Vagina (tissue), 2 donors: ENCODE measurements at places on chromosomes 13 and 19.

DNA sequence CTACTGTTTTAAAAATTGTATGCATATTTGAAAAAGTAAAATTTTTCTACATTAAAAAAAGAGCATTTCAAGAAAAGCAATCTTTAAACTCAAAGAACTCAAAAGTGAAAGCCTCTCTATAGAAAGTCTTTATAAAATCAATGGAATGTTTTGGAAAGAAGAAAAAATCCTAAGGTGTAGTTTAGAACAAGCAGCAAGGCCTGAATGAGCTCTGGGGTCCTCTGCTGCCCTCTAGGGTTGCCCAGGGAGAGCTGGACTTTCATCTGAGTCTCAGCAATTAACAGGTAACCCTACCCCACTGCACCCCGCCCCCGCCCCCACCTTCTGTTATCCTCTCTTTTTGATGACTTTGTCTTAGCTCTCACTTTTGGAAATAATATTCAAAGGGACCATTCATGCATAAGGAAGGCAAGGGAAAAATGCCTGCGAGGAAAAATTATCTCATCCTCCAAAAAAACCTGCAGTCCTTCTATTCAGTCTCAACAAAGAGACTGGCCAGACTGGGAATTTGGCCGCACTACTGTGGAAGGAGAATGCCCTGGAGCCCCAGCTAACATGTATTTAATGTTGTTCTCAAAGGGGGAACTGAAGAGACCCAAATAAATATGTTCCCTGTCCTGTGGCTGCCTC lies 24.1 kb downstream of the SLC25A30 start:
- no peak for DNase-seq

- DNase-seq, result no peak
Observed at GRCh38 chr13:38348861-38349389, 726 bp upstream of the UFM1 start.

- DNase-seq, result no peak
Observed at GRCh38 chr19:5642204-5642603, 19.3 kb downstream of the SAFB start.

GRCh38 chr19:31570718-31571117 lies 221.5 kb upstream of the TSHZ3 start:
- no peak for DNase-seq

DNA sequence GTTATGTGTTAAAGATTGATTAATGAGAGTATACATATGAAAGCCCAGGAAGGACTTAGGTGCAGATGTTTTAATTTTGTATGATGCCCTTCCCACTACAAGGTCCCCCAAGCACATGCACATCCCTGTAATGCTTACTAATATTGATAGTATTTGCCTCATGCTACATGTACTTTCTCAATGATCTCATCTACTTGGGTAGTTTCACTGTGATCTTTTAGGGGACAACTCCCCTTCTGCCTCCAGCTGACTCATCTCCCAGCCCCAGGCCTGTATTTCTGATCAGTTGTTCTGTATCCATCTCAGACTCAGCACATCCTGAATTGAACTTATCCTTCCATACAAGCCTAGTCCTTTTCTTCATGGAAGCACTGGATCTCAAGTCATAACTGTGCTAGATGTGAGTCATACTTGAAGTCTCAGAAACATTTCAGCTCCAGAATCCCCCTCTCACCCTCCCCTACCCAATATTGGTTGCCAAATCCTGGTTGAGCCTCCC lies 49.4 kb upstream of the INTS6 start:
- no peak for DNase-seq

- DNase-seq, result no peak
Observed at GRCh38 chr13:23789576-23790346, 99.4 kb downstream of the MIPEP start.

- no peak for DNase-seq
Observed at GRCh38 chr19:18883526-18884304, 12.2 kb downstream of the CERS1 start.

DNA sequence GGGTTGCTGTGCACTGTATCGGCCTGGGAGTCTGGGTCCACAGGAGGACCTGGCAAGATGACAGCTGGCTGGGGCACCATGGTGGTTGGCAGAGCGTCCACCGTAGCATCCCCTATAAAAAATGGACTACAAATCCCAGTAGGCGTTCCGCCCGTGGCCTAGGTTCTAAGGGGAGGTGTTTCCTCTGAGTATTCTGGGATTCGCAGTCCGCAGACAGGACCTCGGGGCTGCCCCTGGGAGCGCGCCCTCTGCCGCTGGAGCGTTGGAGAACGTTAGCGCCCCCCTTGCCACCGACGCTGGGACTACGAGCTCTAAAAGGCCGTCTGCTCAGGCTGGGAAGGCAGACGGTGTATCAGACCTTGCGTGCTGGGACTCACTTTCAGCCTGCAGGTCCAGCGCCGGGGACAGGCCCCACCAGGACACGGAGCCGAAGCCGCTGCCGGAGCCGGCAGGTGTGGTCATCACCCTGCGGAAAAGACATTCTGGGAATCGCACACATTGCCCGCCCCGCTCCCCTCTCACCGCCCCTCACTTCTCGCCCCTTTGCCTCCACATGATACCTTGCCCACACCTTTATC lies 372 bp downstream of the DNAAF3 start:
- DNase-seq, result no peak

- no peak for DNase-seq
Observed at GRCh38 chr19:3931041-3931440, 1.8 kb upstream of the NMRK2 start.

GRCh38 chr13:45936621-45937020 lies 85.1 kb upstream of the SIAH3 start:
- no peak for DNase-seq

DNA sequence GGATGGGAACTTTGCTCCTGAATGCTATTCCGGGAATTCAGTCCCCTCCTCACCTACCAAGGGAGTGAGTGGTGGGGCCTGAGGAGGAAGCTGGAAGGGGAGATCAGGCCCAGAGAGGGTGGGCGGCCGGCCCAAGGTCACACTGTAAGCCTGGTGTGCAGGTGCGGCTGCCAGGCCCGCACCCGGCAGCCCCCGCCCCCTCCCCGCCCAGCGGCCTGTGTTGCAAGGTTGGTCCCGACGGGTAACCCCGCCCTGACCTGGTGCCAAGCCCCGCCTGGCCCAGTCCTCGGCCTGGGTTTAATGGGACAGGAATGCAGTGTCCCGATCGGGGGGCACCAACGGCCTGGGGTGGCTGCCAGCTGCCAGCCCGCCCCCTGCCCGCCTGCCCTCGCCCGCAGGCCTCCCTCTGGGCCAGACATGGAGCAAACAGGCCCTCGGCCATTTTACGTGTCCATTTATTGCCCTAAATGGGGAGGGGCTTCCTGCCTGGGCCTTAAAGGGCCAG lies 5.5 kb downstream of the ZBTB7A start:
- DNase-seq, result no peak

DNA sequence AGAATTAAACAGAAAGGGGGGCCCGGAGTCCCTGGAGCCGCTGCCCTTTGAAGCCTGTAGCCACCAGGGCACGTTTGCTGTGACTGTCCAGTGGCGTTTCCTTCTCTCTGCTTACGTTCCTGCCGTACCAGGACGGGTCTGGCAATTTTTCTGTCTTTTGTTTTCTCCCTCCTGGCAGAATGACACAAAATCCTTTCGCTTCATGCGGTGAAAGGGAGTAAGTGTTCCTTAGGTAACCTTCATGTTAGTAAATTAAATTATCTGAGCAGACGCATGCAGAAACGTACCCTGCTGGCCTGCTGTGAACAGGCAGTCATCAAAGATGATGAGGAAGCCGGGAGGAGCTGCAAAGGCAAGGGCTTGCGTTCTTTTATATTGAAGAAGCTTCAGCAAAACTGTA lies 299.3 kb upstream of the ARGLU1 start:
- DNase-seq, result no peak

GRCh38 chr19:6227936-6228325 lies 51.8 kb downstream of the MLLT1 start:
- DNase-seq, result no peak

DNA sequence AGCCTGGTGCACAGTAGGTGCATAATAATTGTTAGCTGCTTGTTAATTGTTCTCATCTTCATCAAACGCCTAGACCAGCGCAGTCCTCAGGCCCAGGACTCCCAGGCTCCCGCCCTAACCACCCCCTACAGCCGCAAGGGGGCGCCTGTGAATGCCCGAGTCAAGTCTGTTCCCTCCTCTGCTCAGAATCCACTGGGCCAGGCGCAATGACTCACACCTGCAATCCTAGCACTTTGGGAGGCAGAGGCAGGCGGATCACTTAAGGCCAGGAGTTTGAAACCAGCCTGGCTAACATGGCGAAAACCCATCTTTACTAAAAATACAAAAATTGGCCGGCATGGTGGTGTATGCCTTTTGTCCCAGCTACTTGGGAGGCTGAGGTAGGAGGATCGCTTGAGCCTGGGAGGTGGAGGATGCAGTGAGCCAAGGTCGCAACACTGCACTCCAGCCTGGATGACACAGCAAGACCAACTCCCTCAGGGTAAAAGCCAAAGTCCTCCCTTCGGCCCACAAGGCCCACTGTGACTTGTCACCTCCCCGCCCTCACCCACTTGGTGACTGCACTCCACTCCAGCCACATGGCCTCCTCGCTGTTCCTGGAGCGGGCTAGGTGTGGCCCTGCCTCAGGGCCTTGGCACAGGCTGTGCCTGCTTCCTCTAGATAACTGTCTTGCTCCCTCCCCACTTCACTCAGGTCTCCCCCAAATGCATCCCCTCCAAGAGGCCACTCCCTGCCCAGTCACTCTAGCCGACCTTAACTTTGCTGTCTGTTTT lies 9.1 kb downstream of the ZNF653 start:
- no peak for DNase-seq

DNA sequence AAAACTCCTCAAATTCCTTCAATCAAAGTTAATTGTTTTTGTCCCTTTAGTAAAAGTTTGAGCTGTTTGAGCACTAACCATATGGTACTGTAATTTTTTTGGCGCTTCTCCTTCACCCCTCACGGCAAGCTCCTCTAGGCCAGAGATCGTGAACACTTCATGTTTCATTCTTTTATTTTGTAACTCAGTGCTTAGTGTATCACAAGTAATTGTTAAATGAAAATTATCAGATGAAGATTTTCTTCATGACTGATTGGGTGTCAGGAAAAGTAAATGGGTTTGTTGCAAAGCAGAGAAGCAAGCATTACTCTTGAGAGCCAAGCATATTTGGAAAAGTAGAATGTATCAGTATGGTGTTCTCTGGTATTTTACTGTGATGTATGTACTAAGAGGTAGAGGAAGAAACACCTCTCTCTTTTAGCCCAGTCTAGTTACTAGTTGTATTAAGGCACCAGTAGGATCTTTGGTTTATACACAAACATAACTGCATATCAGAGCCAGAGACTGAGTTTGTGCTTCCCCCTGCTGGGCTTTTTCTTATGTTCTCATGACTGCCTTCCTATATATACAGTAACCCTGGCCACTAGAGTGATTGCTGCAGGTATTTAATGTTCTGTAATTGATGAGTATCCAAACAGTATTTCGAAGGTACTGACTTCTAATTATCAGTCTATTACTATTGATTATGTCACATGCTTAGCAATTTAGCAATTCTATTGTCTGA lies 202.3 kb upstream of the KLHL1 start:
- no peak for DNase-seq

DNA sequence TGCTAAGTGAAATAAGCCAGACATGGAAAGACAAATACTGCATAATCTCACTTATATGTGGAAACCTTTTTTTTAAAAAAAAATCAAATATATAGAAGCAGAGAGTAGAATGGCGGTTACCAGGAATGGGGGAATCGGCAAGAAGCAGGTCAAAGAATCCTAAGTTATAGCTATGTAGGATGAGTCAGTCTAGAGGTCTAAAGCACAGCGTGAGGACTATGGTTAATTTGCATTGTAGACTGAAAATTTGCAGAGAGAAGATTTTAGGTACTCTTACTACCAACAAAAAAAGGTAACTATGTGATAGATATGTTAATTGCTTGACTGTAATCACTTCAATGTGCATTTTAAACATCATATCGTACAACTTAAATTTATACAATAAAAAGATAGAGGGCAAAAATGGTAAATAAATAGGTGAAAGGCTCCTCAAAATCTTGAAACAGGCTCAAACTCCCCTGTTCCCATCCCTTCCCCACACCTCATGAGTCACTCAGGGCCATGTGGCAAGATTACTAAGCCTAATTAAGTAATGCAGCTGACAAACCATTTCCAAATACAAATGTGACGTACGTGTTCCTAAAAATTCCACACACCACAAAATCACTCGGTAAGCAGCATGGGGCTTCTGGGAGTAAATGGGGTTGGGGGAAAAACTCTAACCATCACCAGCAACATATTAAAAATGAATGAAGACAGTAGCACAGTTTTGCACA lies 159.0 kb downstream of the USP12 start:
- DNase-seq, result no peak

GRCh38 chr13:43579321-43579720 lies 207.5 kb downstream of the ENOX1 start:
- DNase-seq, result no peak

DNA sequence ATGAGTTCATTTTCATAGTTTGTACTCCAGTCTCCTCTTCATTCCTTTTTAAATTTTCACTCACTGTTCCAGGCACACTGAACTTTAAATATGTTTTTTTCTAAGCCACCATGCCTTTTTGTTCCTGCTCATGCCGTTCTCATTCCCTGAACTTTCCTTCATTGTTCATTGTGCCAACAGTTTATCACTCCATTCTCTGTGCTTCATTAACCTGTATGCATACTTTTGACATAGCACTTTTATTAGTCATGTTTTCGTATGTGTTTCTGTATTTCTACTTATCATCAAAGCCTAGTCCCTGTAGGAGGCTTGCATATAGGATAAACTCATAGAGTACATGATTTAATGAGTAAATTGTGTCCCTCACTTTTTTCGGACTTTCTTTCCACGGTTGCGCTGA lies 65.3 kb downstream of the PCDH20 start:
- DNase-seq, result no peak

DNA sequence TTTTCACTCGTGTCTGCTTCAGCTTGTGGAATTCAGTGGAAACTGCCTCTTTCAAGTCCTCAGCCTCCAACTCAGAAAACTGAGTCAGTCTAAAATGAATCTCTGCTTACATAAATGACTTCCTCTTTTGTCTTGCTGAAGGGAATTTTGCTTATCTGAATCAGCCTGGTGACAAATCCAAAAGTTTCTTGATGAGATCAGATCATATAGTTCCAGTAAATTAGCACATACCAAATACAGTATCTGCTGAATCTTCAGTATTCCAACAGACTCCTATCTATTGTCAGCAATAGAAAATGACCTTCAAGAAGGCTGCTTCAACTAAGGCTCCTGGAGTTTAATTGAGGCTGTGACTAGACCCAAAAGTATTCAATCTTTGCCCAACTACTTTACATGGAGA lies 290.0 kb downstream of the MZT1 start:
- no peak for DNase-seq

- no peak for DNase-seq
Observed at GRCh38 chr13:36804588-36804987, 14.4 kb upstream of the RFXAP start.

- DNase-seq, result no peak
Observed at GRCh38 chr13:51715613-51716012, 88.3 kb downstream of the DHRS12 start.

GRCh38 chr19:13996928-13997630 lies 9.0 kb downstream of the RFX1 start:
- DNase-seq, result no peak

GRCh38 chr19:14146789-14147216 lies 10.4 kb upstream of the ASF1B start:
- no peak for DNase-seq
